RPMI7951 (cell line): ENCODE measurements at places on chromosomes 3 and 15. TPM values are rescaled to one million over a fixed set of nuclear protein-coding genes. Genes with fewer than 3 reads are reported as not detected.
A peak's percentile ranks its signal among the peaks of the same experiment; 100 is the strongest.

DNA sequence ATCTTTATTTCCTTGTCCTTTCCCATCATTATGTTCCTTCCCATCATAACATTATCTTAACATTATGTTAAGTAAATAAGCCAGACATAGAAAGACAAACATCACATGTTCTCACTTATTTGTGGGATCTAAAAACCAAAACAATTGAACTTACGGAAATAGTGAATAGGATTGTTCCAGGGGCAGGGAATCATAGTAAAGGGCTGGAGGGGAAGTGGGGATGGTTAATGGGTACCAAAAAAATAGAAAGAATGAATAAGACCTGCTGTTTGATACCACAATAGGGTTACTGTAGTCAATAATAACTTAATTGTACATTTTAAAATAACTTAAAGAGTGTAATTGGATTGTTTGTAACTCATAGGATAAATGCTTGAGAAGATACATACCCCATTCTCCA is 36.7 kb upstream of the MBNL1 start:
- no peak for DNase-seq

DNA sequence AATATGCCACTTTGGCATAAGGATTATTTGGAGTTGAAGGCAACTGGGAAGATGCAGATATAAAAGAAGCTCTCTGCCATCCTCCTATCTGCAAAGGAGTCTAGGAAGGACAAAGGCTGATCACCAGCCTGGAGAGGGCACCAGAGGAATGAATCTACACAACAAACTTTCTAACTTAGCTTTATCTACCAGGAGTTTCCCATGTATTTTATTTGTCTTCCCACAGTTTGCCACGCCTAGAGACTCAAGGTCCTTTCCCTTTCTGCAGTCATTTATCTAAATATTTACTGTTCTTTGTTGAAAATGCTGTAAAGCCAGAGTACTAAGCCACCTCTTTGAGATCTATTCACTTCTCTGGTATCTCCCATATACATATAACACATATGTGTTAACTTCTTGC is 32.2 kb downstream of the GPR176 start:
- DNase-seq, result peak; percentile 65

DNA sequence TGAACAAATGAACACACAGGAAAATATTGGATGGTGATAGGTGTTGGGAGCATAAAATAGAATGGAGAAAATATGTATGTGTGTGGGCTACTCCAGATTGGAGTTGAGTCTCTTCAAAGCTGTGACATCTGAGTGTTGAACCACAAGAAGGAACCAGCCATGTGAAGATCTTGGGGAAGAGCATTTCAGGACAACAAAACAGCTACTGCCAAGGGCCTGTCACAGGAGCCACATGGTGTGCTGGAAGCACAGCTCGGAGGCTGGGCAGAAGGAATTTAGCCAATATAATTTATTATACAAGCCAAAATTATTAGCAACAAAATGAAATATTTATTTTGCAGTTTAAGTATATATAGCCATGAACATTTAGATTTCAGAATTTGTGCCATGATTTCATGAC is 108.3 kb upstream of the FGF7 start:
- no peak for DNase-seq

- DNase-seq, result no peak
Observed at GRCh38 chr15:99097441-99098410, 7.2 kb upstream of the SYNM start.

- DNase-seq, result no peak
Observed at GRCh38 chr15:39960411-39960810, 26.5 kb downstream of the EIF2AK4 start.

GRCh38 chr3:145807990-145808389 is 353.0 kb downstream of the PLOD2 start:
- peak; percentile 8 for DNase-seq

DNA sequence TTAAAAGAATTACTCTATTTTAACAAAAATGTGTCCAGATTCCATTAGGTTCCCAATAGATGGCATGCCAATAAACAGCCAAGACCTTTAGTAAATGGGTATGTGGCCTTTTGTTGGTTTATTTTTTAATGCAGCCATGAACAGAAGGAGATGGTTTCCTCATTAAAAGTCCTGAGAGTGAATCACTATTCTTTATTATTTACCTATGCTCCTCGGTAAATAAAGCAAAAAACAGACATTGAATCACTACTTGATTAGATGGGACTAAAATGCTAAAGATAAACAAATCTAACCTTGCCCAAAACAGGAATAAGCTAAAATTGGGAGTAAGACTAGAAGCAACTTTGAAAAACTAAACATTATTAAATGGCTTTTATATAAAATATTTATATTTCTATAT is 94.2 kb downstream of the TNIK start:
- DNase-seq, result no peak

The GPR27 gene
- not detected in 2 replicates for total RNA-seq
